ENCODE measurements at places on chromosomes 2 and 18.

- no peak for DNase-seq
Observed at GRCh38 chr18:22101731-22102130, 67.7 kb upstream of the GATA6 start.

- no peak for DNase-seq
Observed at GRCh38 chr2:106078096-106078495, 116.0 kb downstream of the UXS1 start.

DNA sequence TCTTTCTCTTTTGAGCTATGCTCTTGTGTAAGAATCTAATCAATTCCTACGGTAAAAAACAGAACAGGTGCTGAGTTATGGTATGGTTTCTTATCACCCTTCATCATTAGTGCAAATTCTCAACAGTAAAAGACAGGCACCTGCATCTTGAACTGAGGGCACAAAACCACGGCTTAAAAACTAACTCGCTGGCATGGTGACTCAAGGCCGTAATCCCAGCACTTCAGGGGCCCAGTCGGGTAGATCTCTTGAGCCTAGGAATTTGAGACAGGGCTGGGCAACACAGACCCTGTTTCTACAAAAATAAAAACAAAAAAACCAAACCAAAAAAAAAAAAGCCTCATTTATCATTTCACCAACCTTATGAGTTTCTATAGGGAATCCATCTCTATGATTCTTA lies 33.3 kb downstream of the THAP4 start:
- DNase-seq = no peak

DNA sequence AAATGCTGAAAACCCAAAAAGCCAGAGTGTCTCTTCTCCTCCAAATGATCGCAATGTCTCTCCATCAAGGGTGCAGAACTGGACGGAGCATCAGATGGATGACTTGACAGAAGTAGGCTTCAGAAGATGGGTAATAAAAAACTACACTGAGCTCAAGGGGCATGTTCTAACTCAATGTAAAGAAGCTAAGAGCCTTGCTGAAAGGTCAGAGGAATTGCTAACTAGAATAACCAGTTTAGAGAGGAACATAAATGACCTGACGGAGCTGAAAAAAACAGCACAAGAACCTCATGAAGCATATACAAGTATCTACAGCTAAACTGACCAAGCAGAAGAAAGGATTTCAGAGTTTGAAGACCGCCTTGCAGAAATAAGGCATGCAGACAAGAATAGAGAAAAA lies 9.7 kb upstream of the POLE4 start:
- DNase-seq = no peak

DNA sequence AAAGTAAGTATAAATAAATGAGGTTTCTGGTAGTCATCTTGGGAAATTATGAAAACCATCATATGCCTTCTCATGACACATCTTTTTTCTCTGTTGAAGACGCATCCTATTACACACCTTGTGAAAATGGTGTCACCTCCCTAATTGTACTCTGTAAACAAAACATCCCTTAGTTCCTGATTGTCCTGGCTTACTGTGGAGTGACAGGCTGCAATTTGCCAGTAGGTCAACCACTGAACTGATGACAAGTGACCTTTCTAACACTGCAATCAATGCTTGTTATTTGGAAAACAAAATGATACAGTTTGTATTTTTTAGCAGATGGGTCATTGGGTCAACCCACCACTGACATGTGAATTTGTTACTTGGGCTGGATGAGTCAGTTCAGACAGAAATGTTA lies 219.5 kb downstream of the PTPRM start:
- no peak for DNase-seq

DNA sequence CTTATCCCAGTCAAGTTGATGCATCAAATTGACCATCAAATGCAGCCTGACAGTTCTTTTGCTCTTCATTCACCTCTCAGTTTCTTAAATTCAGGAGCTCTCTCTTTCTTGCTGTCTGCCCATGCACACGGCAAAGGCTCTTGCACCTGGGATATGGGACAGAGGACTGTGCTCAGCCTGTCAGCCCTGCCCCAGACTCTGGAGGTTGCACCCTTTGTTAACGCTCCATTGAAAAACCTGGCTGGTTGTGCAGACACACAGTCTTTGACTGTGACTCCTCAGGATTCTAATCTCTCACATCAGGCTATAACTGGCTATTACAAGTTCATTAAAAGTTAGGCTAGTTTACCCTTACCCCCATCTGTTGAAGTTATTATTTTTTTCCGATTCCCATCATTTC lies 1032.5 kb downstream of the SOCS6 start:
- DNase-seq = no peak

DNA sequence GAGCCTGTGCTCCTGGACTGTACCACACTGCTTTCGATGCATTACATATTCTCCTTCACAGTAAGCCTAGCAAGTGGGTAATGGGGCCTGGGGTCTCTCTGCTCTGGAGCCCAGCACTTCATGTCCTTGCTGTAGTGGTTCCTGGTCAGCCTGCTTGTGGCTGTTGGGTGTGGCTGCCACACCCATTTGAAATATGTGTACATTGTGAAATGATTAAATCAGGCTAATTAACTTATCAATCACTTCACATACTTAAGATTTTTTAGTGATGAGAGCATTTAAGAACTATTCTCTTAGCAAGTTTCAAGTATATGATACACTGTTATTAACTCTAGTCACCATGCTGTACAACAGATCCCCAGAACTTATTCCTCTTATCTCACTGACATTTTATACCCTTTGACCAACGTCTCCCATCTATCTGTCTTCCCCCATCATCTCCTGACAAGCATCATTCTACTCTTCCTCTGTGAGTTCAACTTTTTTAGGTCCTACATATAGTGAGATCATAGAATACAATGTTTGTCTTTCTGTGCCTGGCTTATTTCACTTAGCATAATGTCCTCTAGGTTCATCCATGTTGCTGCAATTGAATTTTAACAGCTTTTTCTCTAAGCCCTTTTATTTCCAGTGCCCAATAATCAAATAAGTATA lies 92.1 kb downstream of the LYPD6 start:
- peak; percentile 69 for DNase-seq

Data from fibroblast of skin of scalp (primary cell).